ENCODE measurements at places on chromosomes 13 and 19. TPM values are rescaled to one million over a fixed set of nuclear protein-coding genes. Genes with fewer than 3 reads are reported as not detected.

VSTM1 gene
- total RNA-seq = not detected

CEBPA gene
- total RNA-seq = 35.1 TPM

MCOLN1 gene
- total RNA-seq = 35.2 TPM

LGALS4 gene
- total RNA-seq = 0.88 TPM

ZNF573 gene
- 16.7 TPM for total RNA-seq

SACS gene
- total RNA-seq = 32.4 TPM

TFDP1 gene
- total RNA-seq = 31.8 TPM

GFY gene
- not detected for total RNA-seq

NALCN gene
- total RNA-seq = 12.1 TPM

PLA2G4C gene
- total RNA-seq = 2.6 TPM

DNA sequence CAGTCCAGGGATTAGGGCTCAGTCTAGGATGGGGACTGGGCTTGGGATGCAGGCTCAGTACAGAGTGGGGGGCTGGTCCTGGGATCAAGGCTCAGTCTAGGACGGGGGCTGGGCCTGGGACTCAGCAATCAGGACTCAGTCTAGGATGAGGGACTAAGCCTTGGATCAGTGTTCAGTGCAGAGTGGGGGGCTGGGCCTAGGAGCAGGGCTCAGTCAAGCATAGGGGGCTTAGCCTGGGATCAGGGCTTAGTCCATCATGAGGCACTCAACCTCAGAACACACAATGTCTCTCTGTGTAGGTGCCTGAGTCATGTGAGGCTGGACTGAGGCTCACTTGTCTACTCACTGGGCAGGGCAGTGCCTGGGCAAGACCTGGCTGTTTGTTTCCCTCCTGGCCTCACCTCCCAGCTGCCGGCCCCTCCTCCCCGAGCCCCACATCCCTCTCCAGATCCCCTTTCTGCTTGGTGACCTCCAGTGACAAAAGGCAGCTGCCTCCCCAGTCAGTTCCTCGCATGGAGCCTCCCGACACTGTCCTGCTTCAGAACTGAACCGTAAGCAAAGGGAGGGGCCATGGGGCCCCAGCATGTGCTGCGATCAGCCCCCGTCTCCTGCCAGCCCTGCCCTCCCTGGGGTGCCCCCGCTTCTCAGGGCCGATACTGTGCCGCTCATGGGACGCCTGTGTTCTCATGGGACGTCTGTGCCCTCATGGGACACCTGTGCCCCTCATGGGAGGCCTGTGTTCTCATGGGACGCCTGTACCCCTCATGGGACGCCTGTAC, 6.5 kb upstream of the S1PR4 start:
- DNase-seq = no peak

GRCh38 chr19:34186205-34186604, 13.9 kb downstream of the LSM14A start:
- no peak for DNase-seq

DNA sequence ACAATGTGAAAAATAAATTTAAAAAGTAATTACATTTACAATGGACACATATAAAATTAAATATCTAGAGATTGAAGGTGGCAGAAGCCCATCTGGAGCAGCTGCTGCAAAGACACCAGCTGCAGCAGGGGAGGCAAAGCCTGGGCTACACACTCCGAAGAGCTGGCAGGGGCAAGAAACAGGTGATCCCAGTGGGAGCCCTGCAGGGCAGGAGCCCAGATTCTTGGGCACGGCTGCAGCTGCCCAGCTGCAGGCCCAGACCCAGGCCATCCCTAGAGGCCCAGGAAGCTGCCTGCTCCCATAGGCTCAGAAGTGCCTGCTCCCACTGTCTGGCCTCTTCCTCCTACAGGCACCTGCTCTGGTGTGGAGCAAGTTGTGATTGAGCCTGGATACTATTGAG, 1547.9 kb upstream of the SPRY2 start:
- DNase-seq = no peak

- no peak for DNase-seq
These were observed 36.9 kb upstream of the GGACT start for GRCh38 chr13:100625447-100625846.

- DNase-seq = no peak
These were observed 29.8 kb downstream of the ARHGAP35 start for GRCh38 chr19:46890423-46891170.

GRCh38 chr19:6204212-6204611, 68.7 kb downstream of the ACSBG2 start:
- peak; percentile 52 for DNase-seq

DNA sequence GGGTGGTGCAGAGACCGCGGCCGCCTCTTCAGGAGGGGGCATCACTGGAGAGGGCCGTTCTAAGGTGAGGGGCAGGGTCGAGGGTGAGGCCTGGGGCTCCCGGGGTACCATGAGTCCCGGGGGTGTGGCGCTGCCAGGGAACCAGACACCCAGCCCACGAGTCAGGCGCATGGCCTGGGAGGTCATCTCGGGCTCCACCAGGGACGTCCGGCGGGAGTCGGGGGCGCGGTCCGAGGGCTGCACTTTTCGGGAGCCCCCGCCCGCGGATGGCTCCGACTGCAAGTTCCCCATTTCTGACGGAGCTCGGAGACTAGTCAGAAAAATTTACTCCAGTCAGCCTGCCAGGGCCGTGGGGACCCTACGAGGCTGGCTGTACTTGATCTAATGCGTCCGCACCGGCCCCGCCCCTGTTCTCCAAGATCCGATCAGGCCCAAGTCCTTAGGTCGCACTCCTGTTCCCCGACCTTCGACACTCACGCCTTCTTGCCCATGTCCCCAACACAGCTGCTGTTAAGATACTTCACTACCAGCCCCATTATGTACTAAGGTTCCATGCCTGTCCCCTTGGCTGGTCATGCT, 774 bp downstream of the GGN start:
- DNase-seq = no peak

DNA sequence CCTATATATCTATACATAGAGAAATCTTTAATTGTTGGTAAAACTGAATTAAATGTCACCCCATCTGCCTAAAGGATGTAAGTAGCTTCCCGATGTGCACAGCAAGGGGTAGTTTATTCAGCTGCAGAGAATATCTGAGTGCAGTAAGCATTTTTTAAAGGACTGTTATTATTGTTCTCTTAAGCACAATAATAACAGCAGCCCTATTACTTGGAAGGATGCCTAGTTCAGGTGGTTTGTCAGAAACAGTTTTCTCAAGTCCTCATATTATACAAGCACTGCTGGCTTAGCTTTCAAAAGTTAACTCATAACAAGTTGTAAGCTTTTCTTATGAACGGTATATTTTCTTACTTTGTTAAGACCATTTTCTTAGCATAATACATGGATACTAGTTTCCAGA, 142.6 kb downstream of the CRYL1 start:
- no peak for DNase-seq

DNA sequence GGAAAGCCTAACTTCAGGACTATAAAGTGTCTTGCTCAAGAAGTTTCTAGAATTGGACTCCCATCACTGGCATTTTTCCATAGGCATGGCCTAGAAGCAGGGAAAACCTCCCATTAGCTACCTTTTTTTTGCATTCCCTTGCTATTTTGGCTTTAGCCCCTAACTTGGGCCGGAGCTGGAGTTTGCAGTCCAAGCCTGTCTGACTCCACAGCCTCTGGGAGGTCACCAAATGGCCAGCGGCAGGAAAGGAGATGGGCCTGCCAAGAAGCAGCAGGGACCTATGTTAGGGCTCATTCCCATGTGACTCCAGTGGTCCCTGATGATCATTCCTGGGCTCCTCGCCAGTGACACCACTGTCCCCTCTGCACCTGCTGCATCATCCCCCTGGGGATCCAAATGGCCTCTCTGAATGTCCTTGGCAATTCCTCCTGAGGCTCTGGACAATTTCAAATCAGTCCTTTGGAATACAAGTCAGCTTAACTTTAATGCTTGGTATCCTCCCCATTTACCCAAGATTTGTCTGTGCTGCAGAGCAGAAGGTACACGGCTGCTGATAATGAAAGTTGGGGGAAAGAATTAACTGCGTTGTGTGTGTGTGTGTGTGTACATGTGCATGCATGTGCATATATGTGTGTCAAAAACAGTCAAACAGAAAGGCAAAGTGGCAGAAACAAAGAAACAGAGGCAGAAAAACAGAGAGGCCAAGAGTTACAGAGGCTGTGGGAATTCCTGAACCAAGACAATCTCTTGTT, 69.8 kb upstream of the SERP2 start:
- DNase-seq = peak; percentile 53

GRCh38 chr19:31300422-31300821, 48.8 kb downstream of the TSHZ3 start:
- no peak for DNase-seq

DNA sequence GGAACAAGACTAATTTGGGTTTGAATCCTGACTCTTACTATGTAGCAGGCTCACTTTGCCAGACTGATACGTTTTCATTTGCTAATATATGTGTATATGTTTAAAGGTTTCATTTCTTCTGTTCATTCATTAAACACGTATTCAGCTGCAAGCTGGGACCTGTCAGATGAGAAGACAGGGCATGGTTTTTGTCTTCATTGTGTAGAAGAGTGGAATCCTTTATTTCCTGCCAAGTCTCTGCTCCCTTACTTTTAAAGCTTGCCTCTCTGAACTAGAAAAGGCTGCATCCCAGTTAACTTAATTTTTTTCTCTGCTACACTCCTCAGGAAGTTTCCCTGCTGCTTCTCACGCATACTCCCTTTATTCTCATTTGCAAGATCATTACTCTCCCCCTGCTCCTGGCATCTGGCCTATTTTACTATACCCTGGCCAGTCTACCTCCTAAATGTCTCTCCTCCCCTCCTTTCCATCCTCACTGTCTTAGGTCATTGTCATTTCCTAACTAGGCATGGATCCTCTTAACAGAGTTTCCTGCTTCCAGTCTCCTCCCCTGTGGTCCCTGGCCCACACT, 141.0 kb upstream of the TMTC4 start:
- no peak for DNase-seq

- no peak for DNase-seq
These were observed 1160.6 kb downstream of the PCDH9 start for GRCh38 chr13:66069570-66069969.

DNA sequence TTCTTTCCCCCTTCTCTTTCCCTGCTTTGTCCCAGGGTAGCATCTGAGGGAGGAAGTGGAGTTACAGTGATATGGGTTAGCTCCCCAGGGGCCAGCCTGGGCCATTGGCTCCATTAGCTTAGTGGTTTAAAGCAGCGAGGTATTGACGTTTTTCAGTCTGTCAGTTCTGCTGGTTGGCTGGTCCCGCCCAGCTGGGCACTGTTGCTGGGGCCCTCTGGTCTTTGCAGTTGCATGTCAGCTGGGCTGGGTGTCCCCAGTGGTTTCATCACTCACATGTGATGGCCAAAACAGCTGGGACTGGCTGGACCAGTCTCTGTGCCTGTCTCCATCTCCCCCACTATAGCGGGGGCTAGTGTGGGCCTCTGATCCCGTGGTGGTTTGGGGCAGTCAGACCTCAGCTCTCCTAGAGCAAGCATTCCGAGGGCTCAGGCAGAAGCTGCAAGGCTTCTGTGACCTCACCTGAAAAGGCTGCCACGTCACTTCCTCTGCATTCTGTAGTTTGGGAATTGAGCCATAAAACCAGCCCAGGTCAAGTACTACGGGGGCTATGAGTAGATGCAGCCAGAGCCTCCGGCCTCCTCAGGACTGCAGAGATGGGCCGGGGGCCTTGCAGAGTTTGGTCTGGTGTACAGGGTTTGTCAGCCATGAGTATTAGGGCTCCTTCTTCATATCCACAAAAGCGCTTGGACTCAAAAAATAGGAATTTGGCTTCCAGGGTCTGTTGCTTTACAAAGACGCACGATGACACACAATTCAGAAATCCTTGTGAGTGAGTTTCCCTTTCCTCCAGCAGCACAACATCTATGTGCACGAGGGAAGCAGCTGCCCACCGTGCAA, 30.0 kb downstream of the TSSK6 start:
- DNase-seq = no peak

GRCh38 chr19:54416695-54417491, 1.6 kb downstream of the TTYH1 start:
- no peak for DNase-seq

DNA sequence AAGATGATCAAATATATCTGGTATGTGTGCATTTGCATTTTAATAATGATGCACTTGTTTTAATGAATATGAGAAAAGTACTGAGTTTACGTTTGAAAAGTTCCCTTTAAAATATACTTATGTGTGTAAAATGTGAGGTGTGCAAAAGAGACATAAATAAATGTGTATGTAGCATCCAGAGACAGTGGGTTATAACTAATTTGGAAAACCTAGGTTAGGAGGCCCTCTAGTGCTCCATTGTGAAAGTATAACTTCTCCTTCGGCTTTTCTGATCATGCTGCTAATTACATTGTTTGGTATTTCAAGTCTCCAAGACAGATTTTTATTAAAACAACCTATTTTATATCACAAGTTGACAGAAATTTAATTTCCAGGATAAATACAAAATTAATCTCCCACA, 30.1 kb downstream of the SCEL start:
- DNase-seq = no peak

DNA sequence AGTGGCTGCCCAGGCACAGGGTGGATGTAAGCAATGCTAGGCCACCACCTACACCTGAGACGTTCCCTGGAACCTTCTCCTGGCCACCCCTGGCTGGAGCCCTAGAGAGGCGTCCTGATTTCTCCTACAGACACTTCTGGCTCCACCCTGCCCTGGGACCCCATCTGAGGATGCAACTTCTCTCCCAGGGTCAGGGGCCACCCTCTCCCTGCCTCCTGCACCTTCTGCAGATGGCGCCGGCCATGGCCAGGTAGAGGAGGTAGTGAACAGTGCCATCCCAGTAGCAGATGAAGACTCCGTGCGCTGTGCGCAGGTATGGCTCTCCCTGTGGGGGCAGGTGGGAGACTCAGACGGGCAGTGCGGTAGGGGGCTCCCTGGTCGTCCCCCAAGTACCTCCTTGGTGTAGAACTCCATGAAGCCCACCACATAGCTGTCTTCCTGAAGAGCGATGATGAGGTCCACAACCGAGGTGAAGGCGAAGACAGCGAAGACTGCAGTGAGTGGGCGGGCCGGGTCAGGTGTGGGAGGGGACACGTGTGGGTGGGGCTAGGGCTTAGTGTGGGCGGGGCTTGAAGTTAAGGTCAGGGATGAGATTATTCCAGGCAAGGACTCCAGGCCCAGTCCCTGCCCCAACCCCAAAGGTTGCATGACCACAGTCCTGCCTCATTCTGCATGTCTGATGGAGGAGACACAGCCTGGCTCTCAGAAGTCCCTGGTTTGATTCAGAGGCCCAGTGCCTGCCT, 3.0 kb downstream of the TM6SF2 start:
- no peak for DNase-seq

DNA sequence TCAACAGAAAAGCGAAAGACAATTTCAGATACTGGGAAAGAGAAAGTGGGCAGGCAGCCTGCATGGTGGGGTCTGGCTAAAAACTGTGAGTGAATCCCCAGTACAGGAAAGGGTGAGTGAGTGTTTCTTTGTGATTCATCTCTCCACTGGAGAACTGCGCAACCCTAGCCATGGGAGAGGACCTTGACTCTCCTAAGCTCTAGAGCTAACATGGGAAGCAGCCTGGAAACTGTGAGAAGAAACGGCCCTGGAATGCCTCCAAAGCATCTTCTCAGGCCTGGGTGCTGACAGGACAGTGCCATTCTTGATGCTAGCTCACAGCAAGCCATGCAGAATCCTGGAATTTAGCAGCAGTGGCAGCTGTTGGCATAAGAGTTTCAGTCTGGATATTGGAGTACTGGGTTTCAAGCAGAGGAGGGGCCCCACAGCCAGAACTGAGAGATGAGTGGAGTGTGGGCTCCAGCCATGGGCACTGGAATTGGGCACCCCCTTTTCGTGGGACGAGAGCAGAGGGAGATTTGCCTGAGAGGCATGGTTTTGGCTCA, 18.7 kb upstream of the SLAIN1 start:
- no peak for DNase-seq

All from breast epithelium (tissue), 4 donors.